ENCODE measurements at places on chromosomes 7 and 10.

- no peak for DNase-seq
Measured at GRCh38 chr7:11252011-11252607, 278.4 kb downstream of the PHF14 start.

- DNase-seq, result no peak
Measured at GRCh38 chr7:70237831-70238575, 639.7 kb downstream of the AUTS2 start.

GRCh38 chr10:4131407-4132215 lies 346.6 kb upstream of the KLF6 start:
- DNase-seq, result no peak

DNA sequence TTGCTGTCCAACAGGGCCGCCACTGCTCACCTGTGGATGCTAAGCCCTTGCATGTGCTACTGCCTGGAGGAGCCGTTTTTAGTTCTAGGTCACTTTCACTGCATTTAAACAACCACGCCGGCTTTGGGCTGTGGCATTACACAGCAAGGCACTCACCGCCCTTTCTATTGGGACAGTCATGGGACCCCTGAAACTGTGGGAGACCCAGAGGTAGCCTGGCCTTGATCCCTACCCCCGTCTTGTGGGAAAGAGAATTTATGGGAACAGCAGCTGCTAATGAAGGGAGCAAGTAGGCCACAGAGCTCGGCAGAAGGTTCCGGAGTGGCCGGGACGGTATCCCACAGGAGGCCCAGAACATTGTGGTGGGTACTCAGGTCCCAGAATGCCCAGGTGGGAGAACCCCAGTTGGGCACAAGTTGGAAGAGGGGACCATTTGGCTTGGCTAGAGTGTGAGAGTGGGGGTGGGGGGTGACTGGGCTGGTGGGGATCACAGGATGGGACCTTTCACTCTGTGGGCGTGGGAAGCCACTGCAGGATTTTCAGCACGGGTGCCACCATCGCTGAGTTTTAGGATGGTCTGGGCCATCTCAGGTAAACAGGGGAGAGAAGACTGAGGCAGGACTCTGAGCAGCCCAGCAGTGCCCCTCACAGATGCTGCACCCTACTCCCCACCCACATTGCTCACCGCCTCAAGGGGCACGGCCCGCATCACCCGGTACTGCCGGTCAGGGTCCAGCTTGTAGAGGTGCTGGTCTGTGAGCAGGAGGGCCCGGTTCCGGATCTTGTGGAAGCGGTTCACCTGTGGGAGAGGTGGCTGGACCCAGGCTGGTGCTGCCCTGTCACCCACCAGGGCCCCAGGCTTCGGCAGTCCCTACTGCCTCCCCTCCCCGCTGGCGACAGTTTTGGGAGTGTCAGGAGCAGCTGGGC lies 15.2 kb downstream of the MYO1G start:
- no peak for DNase-seq

- no peak for DNase-seq
Measured at GRCh38 chr10:104297697-104298660, 29.0 kb downstream of the GSTO2 start.

DNA sequence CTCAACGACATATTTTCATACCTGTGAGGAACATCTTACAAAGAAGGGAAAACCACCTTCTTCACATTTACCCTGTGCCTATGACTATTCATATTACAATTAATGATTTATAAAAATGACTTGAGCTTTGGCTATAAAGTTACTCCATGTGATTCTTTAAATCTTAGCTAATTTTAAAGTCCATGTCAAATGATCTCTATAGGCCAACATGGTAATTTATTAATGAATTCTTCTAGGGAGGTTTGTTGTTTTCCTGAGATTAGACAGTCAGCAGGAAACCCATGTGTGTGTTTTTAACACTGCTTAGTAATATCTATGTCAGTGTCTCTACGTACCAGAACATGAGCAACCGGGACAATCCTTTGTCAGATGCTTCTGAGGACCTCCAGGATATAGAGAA lies 307.3 kb downstream of the IPMK start:
- no peak for DNase-seq

DNA sequence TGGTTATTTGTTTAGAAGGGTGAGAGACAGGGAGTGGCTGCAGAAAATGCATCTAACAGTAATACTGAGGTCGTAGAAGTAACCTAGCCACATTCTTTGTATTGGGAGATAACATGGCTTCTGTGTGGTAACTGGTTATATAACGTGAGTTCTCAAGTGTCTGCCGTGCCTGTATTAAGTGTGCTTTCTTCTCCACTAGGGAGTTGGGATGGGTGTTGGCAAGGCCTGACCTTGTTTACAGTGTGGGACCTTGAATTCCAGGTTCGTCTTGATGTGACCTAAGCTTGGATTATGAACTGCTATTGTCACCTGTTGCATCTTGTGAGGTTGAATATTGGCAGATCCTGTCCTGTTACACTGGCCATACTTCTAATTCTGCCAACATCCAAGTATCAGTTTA lies 145.3 kb upstream of the NAMPT start:
- DNase-seq, result no peak

- DNase-seq, result no peak
Measured at GRCh38 chr10:31897506-31897905, 31.1 kb downstream of the ARHGAP12 start.

GRCh38 chr7:71408271-71408670 lies 276.3 kb downstream of the GALNT17 start:
- no peak for DNase-seq

DNA sequence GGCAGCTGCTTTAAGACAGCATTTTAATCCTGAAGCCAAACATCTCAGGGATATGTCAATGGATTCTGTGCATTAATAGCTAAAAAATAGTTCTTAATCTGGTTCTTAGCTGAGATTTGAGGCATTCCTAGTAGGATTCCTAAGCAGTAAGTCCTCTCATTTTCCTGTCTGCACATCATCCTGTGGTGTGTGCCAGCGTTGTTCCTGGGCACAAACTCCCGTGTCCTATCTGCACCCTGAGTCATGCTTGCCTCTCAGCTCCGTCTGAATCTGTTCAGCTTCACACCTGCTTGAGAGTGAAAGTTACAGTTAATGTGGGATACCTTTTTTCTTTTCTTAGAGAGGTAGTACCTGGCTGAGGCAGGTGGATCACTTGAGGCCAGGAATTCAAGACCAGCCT lies 19.5 kb downstream of the BAG3 start:
- no peak for DNase-seq

- DNase-seq, result no peak
Measured at GRCh38 chr7:123190109-123190831, 9.5 kb downstream of the SLC13A1 start.

DNA sequence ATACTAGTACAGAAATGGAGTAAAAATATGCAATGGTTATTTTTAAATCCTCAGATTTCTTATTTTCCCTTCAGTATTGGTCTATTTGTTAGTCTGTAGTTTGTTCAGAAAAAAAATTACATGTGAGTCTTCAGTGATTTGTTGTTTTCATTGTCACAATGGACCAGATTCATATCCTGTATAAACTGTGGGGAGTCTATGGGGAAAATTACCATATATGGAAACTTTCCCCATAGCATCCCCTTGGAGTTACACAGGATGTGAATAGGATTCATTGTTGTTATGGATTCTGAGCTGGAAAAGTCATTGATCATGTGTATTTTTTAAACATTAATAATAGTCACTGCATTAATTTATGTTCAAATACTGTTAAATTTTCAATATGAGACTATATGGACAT lies 72.6 kb downstream of the ST7 start:
- no peak for DNase-seq

DNA sequence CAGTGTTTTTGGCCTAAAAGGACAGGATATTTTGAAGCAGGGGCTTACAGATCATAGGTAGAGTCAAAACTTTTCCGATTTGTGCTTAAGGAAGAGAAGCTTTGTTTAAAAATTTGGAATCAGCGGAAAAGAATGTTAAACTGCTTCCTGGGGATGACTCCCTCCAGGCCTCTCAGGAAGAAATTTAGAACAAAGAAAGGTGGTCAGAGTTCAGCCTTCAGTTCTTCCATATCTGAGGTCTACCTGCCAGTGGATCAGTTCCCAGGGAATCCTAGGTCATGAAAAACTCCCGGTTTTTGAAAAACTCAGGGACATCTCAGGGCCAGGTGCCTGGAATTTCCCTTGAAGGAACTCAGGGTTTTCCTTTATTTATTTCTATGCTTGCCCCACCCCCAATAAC lies 100.3 kb downstream of the MCU start:
- DNase-seq, result no peak

- DNase-seq, result no peak
Measured at GRCh38 chr10:127207081-127207480, 10.7 kb upstream of the INSYN2A start.

DNA sequence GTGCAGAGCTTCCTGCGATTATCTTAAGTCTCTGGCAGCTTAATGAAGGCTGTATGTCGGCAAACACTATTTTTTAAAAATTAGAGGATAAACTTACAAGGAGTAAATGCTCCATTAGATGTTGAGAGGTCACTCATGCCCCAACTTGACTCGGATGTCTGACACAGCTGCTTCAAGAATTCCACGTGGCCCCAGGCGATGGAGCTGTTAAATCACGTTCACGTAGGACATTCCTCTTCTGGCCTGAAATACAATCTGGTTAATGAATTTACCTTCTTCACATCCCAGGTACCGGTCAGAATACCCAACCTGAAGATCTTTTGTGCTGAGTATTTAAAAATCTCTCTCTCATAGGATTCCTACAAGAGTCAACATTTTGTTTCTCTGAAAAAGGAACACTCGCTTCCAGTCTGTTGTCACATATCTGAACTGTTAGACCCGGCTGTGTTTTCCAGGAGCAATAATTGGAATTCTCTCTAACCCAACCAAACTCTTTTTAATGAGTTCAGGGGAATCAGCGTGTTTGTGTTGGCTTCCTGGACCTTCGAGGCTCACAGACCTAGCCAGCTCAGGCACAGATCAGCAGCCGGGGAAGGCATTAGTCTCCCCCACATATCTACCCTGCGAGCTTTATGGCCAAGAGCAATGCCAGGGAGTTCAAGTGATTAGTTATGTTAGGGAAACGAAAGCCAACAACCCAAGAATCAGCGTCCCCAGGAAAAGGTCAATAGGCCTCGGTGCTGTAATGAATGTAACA lies 284.9 kb downstream of the FGFR2 start:
- DNase-seq, result no peak

DNA sequence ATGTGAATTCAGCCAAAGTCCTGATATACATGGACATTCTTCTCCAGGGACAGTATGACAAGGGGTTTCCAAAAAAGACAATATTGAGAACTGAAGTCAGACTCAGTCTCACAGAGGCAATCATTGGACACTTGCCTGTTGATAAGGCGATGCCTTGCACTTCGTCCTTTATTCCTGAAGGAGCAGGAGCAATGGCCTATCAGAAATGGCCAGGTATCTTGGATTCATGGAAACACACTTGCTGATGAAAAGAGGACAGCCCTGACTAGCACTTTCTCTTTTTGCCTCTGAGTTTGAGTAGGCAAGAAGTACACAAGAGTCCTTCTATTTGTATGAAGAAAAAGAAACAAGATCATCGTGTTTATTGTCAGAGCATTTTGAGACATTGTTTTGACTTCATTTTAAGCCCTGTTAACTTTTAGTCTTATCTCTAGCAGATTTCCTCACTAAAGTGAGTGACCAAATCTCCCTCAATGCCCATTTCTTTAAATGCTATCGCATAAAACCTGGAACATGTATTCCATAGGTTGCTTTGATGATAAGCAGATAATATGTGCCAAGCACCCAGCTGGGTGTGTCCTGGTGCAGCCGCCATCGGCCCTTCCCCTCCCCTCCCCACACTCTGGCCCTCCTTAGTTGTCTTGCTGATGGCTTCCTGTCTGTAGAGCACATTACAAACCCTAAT lies 26.6 kb downstream of the ST8SIA6 start:
- DNase-seq, result no peak

DNA sequence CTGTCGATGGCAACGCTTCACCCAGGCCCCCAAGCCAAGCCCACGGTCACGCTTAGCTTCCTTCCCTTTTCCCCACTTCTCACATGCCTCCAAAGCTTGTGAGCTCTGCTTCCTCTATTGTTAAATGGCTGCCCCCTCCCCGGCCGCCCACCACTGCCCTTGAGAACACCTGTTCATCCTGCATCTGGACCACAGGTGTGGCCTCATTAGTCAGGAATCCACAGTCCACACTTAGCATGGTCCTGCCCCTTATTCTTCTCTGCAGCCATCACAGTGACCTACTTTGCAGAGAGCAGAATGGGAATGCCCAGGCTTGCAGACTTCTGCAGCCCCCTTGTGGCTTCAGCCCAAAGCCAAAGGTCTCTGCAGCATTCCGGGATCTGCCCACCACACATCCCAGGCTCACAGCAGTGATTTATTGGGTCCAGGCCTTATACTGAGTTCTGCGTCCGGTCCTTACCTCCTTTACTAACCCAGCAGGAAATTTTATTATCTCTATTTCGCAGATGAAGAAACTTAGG lies 66.9 kb downstream of the PTPRE start:
- DNase-seq, result no peak

DNA sequence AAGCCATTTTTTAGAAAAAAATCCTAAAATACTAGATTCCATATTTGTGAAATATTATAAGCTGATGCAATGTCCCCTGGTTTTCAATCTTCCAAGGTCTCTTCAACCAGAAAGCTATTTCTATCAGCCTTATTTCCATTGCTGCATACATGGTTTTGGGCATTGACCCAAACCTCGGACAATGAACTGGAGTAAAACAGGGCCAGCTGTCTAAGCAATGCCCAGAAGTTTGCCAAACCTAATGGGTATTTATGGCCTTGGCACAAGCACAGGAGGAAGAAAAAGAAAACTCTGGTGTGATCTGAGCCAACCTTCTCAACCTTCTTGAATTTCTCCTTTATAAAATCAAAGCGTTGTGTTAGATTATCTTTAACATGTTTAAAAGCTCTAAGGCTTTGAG lies 402.3 kb downstream of the DNAJB9 start:
- no peak for DNase-seq

- no peak for DNase-seq
Measured at GRCh38 chr7:84194484-84195271, at the start of gene SEMA3A. SEMA3A (minus strand) TSS chr7:84194789; CDS start chr7:84194586, 203 bp downstream.

DNA sequence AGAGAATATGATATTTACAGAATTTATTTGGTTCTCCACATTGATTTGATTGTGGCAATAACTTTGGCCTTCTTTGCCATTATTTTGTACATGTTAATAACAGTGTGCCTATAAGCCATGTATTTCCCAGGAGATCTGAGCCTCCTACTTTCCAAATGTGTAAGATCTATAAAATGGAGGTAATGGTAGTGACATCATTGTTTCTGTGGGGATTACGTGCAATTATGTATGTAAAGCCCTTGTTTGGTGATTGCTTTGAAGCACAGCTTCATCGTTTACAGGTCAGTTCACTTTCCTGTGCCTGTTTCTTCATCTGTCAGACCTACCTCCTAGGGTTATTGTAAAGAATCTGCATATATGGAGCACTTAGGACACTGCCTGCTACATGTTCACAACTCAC lies 17.3 kb downstream of the YAE1 start:
- no peak for DNase-seq

DNA sequence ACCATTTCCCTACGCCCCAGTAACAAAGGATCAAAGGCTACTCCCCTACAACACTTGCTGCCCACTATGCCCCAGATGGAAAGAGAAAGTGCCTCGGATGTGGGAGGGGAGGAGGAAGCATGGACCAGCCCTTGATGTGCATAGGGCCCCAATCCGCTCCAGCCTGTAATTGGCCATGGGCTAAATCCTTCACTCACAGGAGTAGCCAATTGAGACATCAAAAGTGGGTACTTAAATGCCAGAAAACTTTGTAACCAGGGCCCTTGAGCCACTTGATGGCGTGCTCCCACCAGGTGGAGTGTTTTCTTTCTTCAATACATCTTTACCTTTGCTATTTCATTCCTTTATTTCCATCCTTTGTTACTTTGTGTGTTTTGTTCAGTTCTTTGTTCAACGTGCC lies 500.5 kb upstream of the LRRN3 start:
- no peak for DNase-seq

- no peak for DNase-seq
Measured at GRCh38 chr7:33243319-33243881, 114.0 kb downstream of the BBS9 start.
